ENCODE measurements at places on chromosomes 1 and 21.

- no peak for DNase-seq
These were observed 9.4 kb downstream of the RXFP4 start for GRCh38 chr1:155950829-155951228.

DNA sequence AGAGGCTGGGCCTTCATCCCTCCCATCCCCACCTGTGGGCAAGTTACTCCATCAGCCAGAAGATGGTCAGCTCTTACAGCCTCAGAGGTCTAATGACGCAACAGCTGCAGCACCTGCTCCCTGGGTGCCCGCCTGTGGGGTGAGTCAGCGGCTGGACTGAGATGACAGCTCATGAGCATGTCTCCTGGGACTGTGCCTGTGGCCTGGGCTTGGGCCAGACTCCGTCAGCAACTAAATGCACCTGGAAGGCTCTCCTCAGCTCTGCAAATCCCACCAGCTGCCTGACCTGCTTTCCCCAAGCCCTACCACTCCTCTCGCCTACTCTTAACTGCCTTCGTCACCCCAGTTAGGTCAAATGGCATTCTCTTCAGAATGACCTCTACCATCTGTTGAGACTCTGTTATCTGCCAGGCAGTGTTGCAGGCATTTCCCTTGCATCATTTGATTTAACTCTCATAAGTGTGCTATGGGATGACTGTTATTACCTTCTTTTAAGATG is 47.7 kb downstream of the ETS2 start:
- DNase-seq: peak; percentile 91

- DNase-seq: peak; percentile 39
These were observed 105.0 kb upstream of the JUN start for GRCh38 chr1:58888833-58889232.

GRCh38 chr1:33718186-33718585 is 145.7 kb upstream of the HMGB4 start:
- no peak for DNase-seq

- DNase-seq: peak; percentile 82
These were observed 26.2 kb downstream of the DMAP1 start for GRCh38 chr1:44239331-44239960.

- no peak for DNase-seq
These were observed 31.2 kb upstream of the FASLG start for GRCh38 chr1:172627702-172628101.

GRCh38 chr1:67647814-67648358 is 37.1 kb upstream of the GADD45A start:
- DNase-seq: peak; percentile 48

DNA sequence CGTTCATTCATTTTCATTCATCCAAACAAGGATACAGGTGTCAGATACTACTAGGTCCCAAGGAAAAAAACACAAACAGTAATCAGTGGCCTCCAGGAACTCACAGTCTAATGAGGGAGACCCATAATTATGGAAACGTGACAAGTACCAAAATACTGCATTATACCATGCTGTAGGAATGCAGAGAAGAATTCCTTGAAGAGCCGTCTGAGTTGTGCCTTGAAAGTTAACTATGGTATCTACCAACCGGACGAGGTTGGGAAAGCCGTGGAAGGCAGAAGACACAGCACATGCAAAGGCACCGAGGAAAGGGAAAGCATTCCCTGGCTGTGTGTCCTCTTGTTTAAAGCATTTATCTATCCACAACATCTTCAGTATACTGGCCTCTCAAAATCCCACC is 206.0 kb downstream of the DAB1 start:
- DNase-seq: no peak

- DNase-seq: no peak
These were observed 38.4 kb downstream of the WARS2 start for GRCh38 chr1:119102051-119102450.

GRCh38 chr1:97567000-97567749 is 353.7 kb downstream of the DPYD start:
- no peak for DNase-seq

DNA sequence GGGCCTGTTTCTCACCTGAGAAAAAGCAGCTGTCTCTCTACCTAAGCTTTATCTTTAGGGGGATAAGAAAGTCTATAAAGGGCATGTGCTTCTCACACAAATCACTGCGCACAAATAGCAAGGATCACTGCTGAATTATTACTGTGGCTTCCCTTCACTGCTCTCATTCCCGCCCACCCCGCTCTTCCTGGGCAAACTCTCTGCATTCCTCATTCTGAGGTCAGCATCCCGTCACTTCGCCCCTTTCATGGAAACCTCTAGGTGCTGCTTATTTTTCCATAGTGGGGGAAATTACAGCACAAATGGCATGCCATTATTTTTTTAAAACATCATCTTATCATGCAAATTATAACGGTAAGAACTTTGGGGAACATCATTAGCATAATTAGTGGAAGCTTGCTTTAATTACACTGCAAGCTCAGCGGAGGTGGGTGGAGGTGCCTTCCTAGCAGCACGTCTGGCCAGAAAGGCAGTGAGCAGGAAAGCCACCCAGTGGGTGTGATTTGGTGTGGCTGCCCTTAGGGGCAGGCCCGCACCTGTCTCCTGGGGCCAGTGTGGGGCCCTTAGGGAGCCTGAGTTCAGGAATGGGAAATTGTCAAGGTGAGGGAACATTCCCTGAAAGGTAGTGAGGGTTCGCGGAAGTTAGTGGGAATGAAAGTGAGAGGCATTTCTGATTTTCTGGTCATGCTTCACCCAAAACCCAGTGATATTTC is 105.9 kb downstream of the LAMC2 start:
- peak; percentile 83 for DNase-seq

- DNase-seq: no peak
These were observed 10.5 kb downstream of the RAVER2 start for GRCh38 chr1:64755361-64755760.

- no peak for DNase-seq
These were observed 29.6 kb downstream of the RUNX3 start for GRCh38 chr1:24900486-24900849.

DNA sequence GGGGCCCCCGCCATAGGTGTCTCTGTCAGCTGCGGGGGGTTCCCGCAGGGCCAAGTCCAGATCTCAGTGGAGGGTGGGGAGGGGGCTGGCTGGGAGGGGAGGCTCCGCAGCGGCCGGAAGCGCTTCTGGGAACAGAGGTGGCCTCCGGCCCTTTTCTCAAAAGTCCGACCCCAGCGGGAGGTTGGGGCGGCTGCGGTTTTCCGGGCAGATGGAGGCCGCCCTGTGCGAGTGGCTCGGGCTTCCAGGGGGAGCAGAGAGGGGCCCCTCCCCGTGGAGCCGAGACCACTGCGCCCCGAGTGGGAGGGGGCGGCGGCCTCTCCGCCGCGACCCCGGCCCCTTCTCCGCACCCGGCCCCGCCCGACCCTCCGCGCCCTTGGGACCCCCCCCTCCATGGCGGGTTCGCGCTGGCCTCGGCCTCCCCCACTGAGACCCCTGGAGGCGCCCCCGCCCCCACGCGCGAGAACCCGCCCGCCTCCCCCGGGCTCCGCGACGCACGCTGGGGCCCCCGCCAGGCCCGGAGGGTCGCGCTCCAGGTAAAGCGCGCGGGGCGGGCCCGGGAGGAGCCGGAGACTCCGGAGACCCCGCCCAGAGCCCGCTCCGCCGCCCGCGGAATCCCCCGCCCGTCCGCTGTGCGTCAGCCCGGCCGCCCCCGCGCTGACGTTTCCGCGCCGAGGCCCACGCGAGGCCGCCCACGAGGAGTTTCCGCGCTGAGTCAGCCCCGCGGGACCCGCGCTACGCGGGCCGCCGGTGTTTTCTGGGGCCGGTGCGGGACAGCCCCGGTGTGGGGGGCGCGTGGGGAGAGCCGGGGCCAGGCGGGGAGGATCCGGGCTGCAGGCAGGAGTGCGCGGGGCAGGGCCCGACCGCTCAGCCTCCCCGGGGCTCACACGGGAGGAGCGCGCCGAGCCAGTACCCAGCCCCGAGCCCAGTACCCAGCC is 5.2 kb downstream of the TNFRSF18 start:
- peak; percentile 31 for DNase-seq

- no peak for DNase-seq
These were observed 2119.0 kb downstream of the MRPL39 start for GRCh38 chr21:23488245-23488644.

DNA sequence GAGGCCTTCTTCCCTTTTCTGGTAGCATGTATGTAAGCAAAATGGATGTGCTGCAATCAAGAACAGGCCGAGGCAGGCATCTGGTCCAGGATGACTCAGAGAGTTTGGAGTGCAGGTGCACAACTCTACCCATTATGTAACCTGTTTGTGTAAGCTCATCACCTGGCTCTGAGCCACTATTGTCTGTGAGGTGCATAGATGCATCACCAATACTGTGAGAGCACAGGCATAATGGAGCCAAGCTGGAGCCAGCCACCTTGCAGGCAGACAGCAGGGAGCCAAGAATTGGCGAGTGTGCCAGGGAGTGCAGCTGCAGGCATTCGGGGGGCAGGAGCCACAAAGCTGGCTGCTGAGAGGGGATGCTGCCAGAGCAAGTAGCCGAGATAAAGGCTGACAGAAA is 549.9 kb upstream of the RGS18 start:
- peak; percentile 4 for DNase-seq

- DNase-seq: no peak
These were observed 116.1 kb upstream of the RUNX3 start for GRCh38 chr1:25046194-25046532.

DNA sequence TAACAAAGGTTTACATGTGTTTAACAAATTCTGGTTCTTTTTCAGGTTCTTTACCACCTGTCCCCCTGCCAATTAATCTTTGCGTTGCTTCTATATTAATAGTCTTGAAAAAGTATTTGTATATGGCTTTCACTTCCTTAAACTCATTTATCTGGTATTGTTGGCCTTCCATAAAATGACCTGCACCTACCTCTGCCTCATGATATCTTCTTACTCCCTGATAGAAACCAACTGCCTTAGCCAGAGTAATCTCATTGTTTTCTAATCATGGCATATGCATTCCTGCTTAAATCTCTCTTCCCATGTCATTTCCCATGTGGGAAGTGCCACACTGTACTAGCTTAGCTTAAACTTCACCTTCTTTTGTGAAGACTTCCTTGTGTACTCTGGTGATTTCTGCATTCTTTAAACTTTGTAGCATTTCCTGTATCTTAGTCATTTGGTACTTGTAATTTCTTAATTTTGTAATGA is 8.7 kb downstream of the SMG7 start:
- DNase-seq: peak; percentile 57

- no peak for DNase-seq
These were observed 3.9 kb upstream of the PUM1 start for GRCh38 chr1:31069392-31069791.

DNA sequence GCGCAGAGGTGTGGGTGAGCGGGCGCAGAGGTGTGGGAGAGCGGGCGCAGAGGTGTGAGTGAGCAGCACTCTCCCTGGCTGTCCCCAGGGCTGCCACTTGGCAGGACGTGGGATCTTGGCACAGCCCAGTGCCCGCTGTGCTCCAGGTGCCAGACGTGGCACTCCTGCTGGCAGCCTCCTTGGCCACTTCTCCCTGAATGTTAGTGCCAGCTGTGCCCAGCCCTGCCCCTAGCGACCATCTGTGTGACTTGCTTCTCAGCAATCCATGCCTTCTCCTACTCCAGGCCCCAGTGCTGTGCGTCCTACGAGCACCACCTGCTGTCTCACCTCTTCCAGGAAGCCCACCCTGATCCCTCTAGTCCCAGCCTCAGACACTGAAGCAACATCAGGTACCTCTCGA is 30.5 kb downstream of the KRTAP10-1 start:
- peak; percentile 17 for DNase-seq

DNA sequence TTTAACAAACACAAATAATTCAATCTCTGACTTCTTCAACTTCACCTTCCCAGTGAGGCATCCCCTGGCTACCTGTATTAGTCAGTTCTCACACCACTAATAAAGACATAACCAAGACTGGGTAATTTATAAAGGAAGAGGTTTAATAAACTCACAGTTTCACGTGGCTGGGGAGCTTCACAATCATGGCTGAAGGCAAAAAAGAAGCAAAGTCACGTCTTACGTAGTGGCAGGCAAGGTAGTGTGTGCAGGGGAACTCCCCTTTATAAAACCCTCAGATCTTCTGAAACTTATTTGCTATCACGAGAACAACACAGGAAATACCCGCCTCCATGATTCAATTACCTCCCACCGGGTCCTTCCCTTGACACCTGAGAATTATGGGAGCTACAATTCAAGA is 478.5 kb downstream of the ADGRL2 start:
- DNase-seq: no peak

DNA sequence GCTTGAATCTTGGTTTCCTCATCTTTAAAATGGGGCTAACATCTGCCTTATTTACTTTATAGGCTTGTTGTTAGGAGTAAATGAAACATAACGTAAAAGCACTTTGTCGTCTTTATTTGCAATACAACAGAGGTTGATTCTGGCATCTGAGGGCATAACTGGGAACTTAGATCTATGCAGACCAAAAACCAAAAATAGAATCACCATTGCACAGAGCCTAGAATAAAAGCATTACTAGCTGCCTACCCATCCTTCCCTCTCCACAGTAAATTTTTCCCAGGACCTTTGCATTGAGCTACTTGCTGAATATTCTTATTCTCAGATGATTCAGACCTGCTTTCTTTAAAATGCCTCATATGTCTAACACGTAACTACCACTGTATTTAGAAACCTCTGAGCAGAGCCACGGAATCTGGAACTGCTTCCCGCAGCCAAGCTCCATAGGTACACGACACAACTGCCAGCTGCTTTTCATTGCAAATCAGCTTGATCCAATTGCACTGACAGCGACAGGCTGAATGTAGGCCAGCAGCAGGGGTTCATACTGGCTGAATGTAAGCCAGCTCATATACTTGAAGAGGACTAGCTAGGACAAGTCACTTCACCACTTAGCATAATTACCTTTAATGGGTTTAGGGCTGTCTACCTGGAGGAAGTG is 33.2 kb upstream of the SERBP1 start:
- DNase-seq: peak; percentile 11

DNA sequence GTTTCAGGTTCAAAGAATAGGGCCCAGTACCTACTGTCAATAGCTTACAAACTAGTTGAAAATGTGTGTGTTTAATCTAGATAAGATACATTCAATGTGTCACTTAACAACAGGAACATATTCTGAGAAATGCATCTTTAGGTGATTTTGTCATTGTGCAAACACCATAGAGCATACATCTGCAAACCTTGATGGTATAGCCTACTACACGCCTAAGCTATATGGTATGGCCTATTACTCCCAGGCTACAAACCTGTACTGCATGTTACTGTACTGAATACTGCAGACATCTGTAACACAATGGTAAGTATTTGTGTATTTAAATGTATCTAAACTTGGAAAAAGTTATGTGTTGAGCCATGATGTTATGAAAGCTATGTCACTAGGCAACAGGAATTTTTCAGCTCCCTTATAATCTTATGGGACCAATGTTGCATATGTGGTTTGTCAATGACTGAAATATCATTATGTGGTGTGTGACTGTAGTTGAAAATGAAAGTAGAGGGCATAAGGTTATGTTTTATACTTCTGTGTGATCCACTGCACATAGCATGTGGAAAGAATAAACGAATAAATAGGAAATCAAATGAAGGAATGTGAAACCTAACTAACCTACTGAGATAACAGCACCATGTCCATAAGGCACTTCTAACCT is 129.0 kb upstream of the CAMK1G start:
- no peak for DNase-seq

- DNase-seq: no peak
These were observed 13.0 kb upstream of the ATP13A2 start for GRCh38 chr1:17024721-17025120.

All from ELR (cell line).